CD4-positive, alpha-beta T cell treated with Interleukin-2 at 100 ng/mL for 4 hours (primary cell): ENCODE measurements at places on chromosomes 1 and 21.
A peak's percentile ranks its signal among the peaks of the same experiment; 100 is the strongest.

- no peak for DNase-seq
Observed at GRCh38 chr1:95393434-95393833, 159.4 kb downstream of the RWDD3 start.

DNA sequence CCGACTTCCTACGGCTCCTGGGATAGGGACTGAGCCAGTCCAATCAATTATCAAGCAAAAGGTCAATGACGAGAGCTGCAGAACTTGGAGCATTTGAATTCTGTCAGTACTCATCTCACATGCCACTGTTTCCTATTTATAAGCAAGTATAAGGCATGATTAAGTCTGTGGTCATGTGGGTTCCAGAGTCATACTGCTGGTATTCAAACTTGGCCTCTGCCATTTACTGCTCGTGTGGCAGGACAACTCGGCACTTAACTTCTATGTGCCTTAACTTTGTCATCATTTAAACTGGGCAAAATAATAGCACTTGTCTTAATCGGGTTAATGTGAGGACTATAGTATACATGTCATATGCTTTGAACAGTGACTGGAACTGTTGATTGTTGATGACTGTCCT, 44.9 kb upstream of the TNFSF18 start:
- DNase-seq = no peak

DNA sequence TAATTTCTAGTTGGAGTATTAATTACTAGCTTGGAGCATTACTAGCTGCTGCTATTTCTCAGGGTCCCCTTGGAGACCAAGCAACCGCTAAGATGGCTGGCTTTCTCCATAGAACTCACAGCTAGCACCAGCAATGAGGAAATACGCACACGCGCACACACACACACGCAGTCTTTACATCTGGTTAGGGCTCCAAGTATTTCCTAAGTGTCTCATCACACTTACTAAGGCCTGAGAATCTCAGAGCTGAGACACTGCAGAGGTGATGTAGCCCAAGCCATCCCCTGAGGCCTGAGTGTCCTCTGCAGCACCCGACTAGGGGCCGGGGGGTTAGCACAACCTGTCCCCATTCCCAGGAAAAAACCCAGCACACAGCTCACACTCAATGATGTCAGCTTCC, 42.5 kb downstream of the ITPKB start:
- no peak for DNase-seq

DNA sequence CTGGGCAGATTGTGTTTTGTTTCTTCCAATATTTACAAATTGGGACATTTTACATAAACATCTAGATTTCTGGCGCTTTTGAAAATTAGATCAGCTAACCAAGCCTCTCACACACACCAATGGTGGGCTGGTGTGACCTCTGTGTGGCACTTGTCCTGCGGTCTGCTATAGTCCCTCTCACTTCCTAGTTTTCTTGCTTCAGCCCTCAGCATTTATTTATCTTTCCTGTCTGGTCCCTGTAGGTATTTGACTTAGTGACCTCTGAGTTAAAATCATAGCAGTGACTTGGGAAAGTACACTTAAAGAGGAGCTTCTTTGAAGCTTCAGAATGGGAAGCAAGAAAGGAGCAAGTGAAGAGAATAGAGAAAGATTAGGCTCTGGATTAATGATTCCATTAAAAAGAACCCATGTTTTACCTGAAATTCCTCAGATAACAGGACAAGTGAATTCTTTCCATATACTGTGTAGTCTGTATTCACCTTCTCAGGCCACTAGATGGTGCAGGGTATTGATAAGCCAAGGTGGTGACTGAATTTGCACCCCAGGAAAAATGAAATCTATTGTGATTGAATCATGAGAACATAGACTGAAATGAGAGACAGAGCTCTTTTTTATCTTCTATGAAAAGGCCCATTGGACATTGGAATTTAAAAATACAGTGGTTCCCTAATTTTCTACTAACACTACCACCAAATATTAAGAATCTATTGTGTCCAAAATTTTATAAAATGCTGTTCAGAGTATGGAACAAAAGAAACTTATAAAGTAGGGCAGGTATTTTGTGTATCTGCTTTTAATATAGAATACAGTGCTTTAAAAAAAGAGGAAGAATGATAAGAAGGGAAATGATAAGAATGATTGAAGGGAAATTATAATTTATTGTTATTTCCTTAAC, 7.1 kb upstream of the DIPK1A start:
- DNase-seq = peak; percentile 68

DNA sequence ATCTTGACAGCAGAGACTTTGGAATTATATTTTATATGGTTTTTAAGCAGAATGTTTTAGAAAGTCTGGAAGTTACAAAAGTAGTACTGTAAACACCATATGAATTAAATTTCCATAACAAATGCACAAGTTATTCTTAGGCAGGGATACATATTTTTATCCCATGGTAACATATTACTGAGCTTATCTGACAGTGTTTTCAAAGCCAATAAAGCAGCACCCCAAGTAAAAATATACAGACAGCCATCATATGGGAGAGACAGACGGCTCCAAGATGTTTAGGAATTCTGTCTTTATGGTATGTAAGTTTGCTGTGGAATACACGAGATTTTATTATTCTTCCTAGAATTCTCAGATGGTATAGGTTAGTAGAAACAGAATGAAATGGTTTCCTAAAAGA, 12.0 kb upstream of the GNG4 start:
- DNase-seq = no peak

DNA sequence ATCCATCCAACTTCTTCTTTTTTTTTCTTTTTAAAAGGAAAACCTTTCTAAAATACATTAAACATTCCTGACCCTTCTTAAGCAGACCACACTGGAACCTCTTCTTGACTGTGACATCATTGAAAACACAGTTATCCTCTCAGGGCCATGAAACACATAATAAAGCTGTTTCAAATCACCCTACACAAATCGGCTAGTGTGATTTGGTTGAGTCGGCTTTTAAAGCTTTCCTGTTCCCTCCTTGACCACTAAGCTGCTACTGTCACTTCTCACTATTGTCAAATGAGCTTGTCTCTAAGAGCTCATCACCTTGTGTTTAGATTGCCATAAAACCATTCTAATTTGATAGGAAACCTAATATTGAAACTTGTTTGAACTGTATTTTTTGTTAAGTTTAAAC, 5.9 kb downstream of the USP24 start:
- DNase-seq = no peak

- no peak for DNase-seq
Observed at GRCh38 chr1:229024528-229025130, 246.3 kb upstream of the RAB4A start.

DNA sequence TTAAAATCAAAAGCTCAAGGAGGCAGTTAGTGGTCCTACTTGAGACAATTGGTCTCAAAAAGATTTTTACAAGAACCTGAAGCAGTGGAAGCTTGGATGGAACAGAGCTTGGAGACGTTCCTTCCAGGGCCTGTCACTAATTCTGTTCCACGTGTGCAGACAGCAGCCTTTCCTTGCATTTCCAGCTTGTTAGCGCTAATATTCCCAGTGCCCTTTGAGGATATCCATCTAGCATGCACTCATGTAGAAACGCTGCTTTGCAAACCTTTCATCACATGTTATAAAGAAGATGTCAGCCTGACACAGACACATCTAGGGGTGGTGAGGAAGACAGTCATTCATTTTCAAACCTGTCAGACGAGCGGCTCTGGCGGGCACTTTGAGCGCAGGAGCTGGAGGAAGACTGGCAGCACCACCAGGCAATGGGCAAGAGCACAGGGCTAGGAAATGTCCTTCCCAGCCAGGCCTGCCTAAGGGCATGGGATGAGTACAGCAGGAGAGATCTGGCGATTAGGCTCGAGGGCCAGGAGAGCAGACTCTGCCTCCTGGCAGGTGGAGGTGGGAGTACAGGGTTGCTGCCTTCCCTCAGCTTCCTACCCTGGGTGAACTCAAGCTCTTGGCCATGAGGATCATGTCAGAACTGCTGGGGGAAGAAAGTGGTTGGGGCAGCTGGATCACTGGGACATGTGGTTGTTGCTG, 55.5 kb downstream of the CASQ2 start:
- no peak for DNase-seq

DNA sequence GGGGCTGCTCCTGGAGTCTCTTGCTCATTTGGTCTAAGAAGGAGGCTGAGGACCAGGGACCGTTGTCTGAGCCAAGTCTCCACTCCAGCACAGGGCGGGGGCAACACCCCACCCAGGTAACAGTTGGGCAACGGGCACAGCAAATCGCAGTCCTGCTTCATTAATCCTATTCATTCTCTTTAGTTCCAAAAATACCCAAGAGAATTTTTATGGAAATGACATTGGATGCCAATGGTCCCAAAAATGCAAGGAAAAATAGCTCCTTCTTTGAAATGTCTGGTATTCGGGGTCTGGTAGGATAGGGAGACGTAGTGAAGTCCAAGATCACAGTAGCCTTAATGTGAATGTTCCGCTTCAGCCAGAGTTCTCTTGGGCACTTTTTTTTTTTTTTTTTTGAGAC, 74.0 kb downstream of the ATP5PO start:
- no peak for DNase-seq

DNA sequence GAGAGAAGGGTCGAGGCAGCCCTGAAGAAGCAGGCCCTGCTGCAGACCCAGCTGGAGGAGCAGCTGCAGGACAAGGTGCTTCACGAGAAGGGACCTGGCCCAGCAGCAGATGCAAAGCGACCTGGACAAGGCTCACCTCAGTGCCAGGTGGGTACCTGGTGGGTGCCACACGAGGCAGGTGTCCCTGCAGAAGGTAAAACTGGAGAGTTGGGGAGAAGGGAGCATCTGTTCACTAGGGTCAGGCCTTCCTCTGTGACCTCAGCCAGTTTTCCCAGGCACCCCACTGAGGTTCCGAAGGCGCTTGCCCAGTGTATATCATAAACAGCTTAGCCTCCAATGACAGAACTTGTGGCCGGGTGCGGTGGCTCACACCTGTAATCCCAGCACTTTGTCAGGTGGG, 5.5 kb upstream of the NBPF3 start:
- no peak for DNase-seq

- no peak for DNase-seq
Observed at GRCh38 chr1:63848733-63849132, 74.9 kb downstream of the ROR1 start.

GRCh38 chr21:25934771-25935224, 200.0 kb downstream of the GABPA start:
- no peak for DNase-seq

GRCh38 chr1:95252422-95252821, 18.4 kb downstream of the RWDD3 start:
- no peak for DNase-seq

GRCh38 chr1:53104289-53104913, 38.0 kb downstream of the SLC1A7 start:
- no peak for DNase-seq

GRCh38 chr1:73887412-73887811, 310.6 kb downstream of the LRRIQ3 start:
- no peak for DNase-seq

GRCh38 chr21:26148071-26148839, 22.3 kb downstream of the APP start:
- no peak for DNase-seq

- DNase-seq = no peak
Observed at GRCh38 chr1:57483954-57484353, 60.1 kb upstream of the DAB1 start.
